Ovary (tissue), 10 donors: ENCODE measurements at places on chromosomes 3 and 15. TPM values are rescaled to one million over a fixed set of nuclear protein-coding genes. Genes with fewer than 3 reads are reported as not detected.

The RPP14 gene
- polyA plus RNA-seq: 18.8 TPM

The CYP1A1 gene
- not detected for polyA plus RNA-seq

The AGBL1 gene
- 0.02 TPM for polyA plus RNA-seq

The HHATL gene
- 0.12 TPM for polyA plus RNA-seq

The FETUB gene
- not detected for polyA plus RNA-seq

The CHRNA5 gene
- polyA plus RNA-seq: 1.6 TPM

The FYTTD1 gene
- polyA plus RNA-seq: 16.8 TPM

The INKA1 gene
- polyA plus RNA-seq: 5.5 TPM

The USP19 gene
- polyA plus RNA-seq: 33.3 TPM

The IL20RB gene
- polyA plus RNA-seq: 0.39 TPM

The DHFR2 gene
- 7.8 TPM for polyA plus RNA-seq

The ACTC1 gene
- 2.7 TPM for polyA plus RNA-seq

The CTXN2 gene
- not detected for polyA plus RNA-seq

The DUOXA2 gene
- 0.17 TPM for polyA plus RNA-seq

The GABRR3 gene
- not detected for polyA plus RNA-seq

The CIB2 gene
- polyA plus RNA-seq: 8.2 TPM

The ZBTB11 gene
- 7.6 TPM for polyA plus RNA-seq

The KCNH8 gene
- polyA plus RNA-seq: 0.17 TPM

The PRSS50 gene
- polyA plus RNA-seq: not detected

The TPRG1 gene
- 1.9 TPM for polyA plus RNA-seq

The SAMMSON gene
- 0.38 TPM for polyA plus RNA-seq

The SH3GL3 gene
- 0.41 TPM for polyA plus RNA-seq

The NAA80 gene
- 11.2 TPM for polyA plus RNA-seq

The PLA2G4D gene
- not detected for polyA plus RNA-seq

The KIF15 gene
- polyA plus RNA-seq: 0.35 TPM

The ZNF501 gene
- polyA plus RNA-seq: 3.4 TPM

The PIERCE2 gene
- polyA plus RNA-seq: 1.5 TPM

The CFAP161 gene
- 0.97 TPM for polyA plus RNA-seq

The FBXW12 gene
- not detected for polyA plus RNA-seq

The ZBTB47 gene
- polyA plus RNA-seq: 7.7 TPM

The CCNB2 gene
- polyA plus RNA-seq: 1.3 TPM

The IQCB1 gene
- polyA plus RNA-seq: 15.4 TPM

The GABRB3 gene
- 1.3 TPM for polyA plus RNA-seq

The CLK3 gene
- 53.2 TPM for polyA plus RNA-seq

The FOXB1 gene
- polyA plus RNA-seq: not detected

The SLC26A6 gene
- 8.7 TPM for polyA plus RNA-seq
